Stimulated activated CD8-positive, alpha-beta memory T cell treated with anti-CD3 and anti-CD28 coated beads, Interleukin-7, amount 100 ng/mL, for 24 hours (primary cell): ENCODE measurements at places on chromosomes 4 and X.

- no peak for DNase-seq
Observed at GRCh38 chrX:44143061-44143602, 169.9 kb upstream of the NDP start.

- DNase-seq: no peak
Observed at GRCh38 chr4:133483600-133484246, 334.6 kb downstream of the PCDH10 start.

- no peak for DNase-seq
Observed at GRCh38 chrX:35826503-35826902, 28.4 kb downstream of the MAGEB16 start.

DNA sequence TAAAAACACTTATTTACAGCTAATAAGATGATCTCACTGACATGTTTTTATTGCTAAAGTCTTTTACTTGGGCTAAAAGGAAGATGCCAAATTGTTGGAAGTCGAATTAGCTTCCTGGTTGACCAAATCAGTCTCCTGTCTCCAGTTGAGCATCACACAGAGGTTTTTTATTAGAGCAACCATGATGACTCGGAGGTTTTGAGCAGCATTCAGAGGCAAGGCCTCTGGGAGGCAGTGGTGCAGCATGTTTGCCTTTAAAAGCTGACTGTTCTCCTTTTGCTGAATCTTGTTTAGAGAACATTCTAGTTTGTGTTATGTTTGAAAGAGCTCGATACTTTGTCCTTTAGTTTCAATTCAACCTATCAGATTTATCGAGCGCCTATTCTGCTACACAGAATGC lies 2.1 kb downstream of the UCHL1 start:
- no peak for DNase-seq

- no peak for DNase-seq
Observed at GRCh38 chr4:66340286-66340893, 670.1 kb upstream of the EPHA5 start.

- DNase-seq: no peak
Observed at GRCh38 chrX:10519278-10519677, 101.1 kb downstream of the MID1 start.

GRCh38 chr4:145097331-145097820 lies 620 bp downstream of the ANAPC10 start:
- no peak for DNase-seq

GRCh38 chr4:140115140-140115539 lies 38.8 kb downstream of the MAML3 start:
- DNase-seq: no peak

DNA sequence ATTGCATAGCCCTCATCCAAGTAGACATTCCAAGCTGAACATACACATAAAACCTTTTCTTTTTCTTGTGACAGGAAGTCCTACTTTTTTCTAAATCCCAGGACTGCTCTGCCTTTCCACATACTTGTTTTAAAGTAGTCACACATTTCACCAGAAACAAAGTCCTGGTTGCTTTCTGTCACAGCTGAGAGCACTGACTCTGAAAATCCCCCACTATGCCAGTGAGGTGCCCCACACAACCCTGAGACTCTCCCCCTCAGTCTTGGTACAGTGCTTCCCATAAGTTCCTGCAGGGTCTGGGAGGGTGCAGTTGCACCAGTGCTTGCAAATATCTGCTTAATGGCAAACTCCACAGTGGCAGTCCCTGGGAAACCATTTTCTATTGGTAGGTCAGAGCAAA lies 84.2 kb downstream of the DCHS2 start:
- no peak for DNase-seq

- DNase-seq: no peak
Observed at GRCh38 chrX:129959493-129959832, 23.0 kb upstream of the BCORL1 start.

GRCh38 chr4:154720618-154721267 lies 23.1 kb upstream of the LRAT start:
- no peak for DNase-seq

- DNase-seq: no peak
Observed at GRCh38 chr4:83837614-83838308, 301.9 kb downstream of the GPAT3 start.

- no peak for DNase-seq
Observed at GRCh38 chr4:141705747-141706377, 69.5 kb downstream of the IL15 start.

GRCh38 chr4:80340036-80340435 lies 4.5 kb downstream of the CFAP299 start:
- no peak for DNase-seq

GRCh38 chr4:25088093-25088952 lies 57.6 kb upstream of the LGI2 start:
- no peak for DNase-seq

GRCh38 chr4:102869569-102870197 lies 891 bp downstream of the CISD2 start:
- DNase-seq: no peak

- no peak for DNase-seq
Observed at GRCh38 chrX:72273718-72274117, 3.3 kb downstream of the RPS4X start.

DNA sequence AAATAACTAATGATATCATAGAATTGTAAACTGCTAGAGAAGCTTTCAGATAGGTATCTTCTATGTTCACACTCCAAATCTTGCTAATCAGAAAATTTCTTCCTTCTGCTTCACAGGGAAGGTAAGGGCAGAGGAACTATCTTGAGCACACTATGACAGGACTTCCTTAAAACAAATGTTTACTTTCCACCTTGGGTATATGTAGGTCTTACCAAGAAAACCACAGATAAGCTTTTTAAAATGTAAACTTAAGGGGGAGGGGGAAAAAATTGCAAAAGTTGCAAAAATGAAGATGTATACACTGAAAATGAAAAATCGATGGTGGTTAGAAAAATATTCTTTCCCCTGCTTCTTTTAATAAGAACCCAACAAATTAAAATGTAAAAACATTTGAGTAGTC lies 30.9 kb downstream of the YTHDC1 start:
- DNase-seq: no peak

GRCh38 chrX:55029291-55029690 lies 1.5 kb downstream of the ALAS2 start:
- DNase-seq: no peak

- no peak for DNase-seq
Observed at GRCh38 chrX:17120816-17121215, 174.4 kb downstream of the REPS2 start.
